ENCODE measurements at places on chromosomes 5 and 9. TPM values are rescaled to one million over a fixed set of nuclear protein-coding genes. Genes with fewer than 3 reads are reported as not detected.

Gene ROR2
- polyA plus RNA-seq: not detected

Gene ANKRD18A
- polyA plus RNA-seq: 0.04 TPM

GRCh38 chr5:137146402-137146890 is 352.7 kb downstream of the SPOCK1 start:
- no peaks in the 10 kb centered on the region for H3K4me1 ChIP-seq
- no peaks in the 10 kb centered on the region for H3K27me3 ChIP-seq
- no peak overlapping the region for H3K4me3 ChIP-seq
- no peaks in the 10 kb centered on the region for H3K36me3 ChIP-seq
- DNase-seq: no peak

DNA sequence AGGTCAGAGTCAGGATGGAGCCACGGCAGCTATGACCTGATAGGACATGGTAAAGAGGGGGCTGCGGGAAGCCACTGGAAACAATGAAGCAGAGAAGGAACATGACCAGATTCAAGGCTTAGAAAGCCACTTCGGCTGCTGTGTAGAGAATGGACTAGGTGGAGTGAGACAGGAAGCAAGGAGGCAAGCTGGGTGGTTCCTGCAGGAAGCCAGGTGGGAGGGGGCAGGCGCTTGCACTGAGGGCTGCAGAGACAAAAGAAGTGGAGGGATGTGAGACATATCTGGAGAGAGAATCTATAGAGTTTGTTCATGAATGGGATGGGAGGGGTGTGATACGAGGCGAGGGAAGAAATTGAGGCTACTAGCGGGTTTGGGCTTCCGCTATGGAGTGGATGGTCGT is 19.0 kb upstream of the N4BP3 start:
- no peaks in the 10 kb centered on the region for H3K36me3 ChIP-seq
- no peaks in the 10 kb centered on the region for H3K4me1 ChIP-seq
- no peak overlapping the region for H3K27ac ChIP-seq
- no peak for DNase-seq
- no peaks in the 10 kb centered on the region for H3K27me3 ChIP-seq

DNA sequence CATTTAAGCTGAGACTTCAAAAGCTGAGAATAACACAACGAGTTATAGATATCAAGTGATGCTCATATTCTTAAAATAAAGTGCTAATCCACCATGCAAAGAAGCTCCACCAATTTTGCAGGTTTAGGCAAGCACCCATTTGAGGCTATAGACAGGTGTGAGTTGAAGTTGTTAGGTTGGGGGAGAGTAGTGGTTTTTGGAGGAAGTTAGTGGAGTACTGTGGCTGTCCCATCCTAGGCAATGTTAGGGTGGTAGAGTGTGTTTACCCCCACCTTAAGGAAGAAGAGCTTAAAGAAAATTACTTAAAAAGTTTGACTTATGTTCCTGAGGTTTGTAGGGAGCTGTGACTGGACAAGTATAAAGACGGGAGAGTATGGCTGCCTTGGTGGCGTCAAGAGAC is 98.9 kb upstream of the MAN2A1 start:
- H3K4me3 ChIP-seq: no peak overlapping the region
- no peaks in the 10 kb centered on the region for H3K27me3 ChIP-seq
- DNase-seq: no peak
- no peak overlapping the region for H3K27ac ChIP-seq

DNA sequence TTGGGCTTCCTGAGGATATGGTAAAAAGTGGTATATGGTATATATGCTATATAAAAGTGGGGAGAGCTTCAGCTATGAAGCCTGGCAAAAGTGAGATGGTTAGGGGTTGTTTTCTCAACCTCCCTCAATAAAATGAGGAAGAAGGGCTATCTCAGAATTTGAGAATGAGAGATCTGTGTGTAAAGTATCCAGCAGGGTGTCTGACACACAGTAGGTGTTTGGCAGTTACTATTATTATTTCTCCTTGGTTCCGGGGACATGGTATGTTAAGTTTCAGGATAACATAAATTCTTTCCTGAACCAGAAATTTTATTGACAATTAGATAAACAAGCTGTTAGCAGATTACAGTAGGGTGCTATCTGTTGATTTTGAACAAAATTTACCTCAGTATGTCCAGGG is 94.1 kb downstream of the DENND1A start:
- no peaks in the 10 kb centered on the region for H3K4me1 ChIP-seq
- no peak overlapping the region for H3K27ac ChIP-seq
- no peaks in the 10 kb centered on the region for H3K36me3 ChIP-seq
- no peaks in the 10 kb centered on the region for H3K27me3 ChIP-seq
